ENCODE measurements at places on chromosomes 1 and 21.

DNA sequence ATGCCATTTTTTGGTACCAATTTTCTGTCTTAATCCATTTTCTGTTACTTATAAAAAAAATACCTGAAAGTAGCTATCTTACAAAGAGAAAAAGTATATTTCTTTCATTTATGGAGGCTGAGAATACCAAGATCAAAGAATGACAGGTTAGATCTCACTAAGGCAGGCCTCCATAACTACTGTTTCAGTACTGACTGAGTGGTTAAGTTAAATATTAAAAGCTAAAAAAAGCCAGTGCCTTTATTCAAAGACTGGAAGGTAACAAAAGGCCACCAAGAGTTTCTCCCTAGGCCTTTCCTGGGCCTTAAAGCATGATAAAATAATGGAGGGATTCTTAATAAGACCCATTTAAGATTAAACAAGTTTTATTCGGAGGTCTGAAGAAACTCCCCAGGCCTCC is 687.7 kb upstream of the ADGRL4 start:
- DNase-seq, result no peak

DNA sequence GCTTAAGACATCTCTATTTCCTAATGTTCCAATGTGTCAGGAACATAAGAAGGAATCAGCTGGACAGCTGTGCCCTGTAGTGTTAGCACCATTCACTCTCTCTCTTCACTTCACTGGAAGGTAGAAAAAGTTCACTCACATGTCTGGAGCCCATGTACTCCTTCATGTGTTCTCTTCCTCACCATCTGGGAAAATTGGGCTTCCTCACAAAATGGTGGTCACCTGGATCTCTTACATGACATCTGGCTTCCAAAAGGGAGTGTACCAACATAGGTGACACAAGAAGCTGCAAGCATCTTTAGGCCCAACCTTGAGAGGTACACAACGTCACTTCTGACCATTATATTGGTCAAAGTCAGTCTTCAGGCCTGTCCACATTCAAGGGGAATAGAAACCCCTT is 882.6 kb downstream of the LTN1 start:
- DNase-seq, result no peak

DNA sequence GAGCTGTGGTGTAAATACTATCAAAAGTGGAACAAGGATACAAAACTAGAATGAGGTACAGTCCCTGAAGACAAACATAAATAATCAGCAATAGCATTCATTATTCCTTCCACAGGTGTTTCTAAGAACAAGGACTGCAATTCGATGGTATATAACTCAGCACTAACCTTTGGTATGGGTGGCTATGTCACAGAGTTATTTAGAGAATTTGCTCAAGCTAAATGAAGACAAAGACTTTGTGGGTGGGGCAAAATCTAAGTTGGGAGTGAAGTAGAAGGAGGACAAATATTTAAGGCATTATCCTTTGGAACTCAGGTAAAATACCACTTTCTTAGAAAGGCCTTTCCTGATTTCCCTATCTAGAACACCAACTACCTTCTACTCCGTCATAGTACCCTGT is 51.5 kb upstream of the CNN3 start:
- DNase-seq, result no peak

DNA sequence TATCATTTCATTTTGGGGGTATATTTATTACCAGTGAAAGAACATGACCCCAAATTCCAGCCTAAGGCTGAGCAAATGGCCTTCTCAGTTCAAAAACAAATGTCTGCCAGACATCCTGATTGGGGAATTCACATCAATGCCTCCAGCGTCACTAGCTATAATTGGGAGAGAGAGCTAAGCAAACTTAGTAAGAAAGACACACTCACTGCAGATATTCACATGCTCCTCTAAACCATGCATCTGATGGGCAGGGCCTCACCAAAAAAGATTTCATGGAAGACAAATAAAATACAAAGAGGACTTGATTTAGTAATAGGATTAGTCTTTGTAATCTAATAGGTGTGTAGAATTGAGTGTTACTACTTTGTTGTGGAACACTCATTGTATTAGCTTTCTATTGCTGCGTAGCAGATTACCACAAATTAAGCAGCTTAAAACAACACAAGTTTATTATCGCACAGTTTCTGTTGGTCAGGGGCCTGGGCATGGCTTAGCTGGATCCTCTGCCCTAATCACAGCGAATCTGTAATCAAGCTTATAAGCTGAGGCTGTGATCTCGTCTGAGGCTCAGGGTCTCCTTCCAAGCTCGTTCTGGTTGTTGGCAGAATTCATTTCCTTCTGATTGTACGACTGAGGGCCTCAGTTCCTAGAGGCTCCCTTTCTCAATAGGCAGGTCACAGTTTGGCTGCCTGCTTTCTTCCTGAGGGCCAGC is 243.0 kb downstream of the PBX1 start:
- DNase-seq, result no peak

GRCh38 chr1:59314776-59315528 is 18.1 kb downstream of the FGGY start:
- no peak for DNase-seq

DNA sequence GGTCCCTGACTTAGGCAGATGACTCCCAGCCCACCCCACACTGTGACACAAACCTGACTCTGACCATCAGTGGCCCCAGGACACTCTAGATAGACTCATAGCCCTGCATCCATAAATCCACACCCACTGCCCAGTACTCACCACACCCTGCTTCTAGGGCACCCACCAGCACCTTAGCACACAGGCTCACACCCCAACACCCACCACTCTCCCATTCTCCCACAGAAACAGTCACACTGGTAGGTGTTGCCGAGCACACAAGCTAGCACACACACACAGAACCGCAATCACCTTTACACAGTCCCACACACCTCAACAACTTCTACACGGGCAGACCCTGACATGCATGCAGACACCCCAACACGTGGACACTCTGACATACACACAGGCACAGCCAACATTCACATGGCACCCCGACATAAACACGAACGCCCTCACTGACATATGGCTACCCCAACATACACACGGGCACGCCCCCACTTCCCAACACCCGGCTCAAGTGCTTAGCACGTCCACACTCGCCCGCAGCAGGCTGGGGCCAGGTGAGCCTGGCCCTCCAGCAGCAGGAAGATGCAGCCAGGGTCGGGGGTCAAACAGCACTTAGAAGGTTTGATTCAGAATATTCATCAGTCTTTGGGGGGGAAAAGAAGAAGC is 105.5 kb upstream of the TARDBP start:
- DNase-seq, result no peak

- DNase-seq, result no peak
These were observed 78.2 kb upstream of the SLC44A3 start for GRCh38 chr1:94741996-94742395.

DNA sequence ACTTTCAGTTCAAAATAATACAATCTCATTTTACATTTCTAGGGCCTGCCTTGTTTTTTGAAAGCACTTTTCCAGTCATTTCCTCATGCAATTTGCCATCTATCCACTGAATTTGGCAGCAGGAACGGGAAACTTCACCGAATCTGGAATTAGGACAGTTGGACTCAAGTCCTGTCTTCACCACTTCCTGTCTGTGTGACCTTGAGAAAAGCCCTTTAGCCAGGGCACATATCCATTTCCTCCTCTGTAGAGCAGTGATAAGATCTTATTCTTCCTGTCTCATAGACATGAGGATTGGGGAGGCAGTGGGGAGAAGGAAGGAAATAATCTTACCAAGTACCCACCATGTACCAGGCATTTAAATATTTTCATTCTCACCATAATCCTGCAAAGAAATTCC is 12.0 kb downstream of the VAV3 start:
- no peak for DNase-seq
